Endothelial cell (in vitro differentiated cells): ENCODE measurements at places on chromosomes 3 and 15.

- no peak for DNase-seq
Observed at GRCh38 chr3:106119614-106120082, 250.8 kb upstream of the CBLB start.

- no peak for DNase-seq
Observed at GRCh38 chr15:46315434-46315833, 680.6 kb downstream of the SQOR start.

- DNase-seq: no peak
Observed at GRCh38 chr15:59366333-59367021, 6.2 kb downstream of the MYO1E start.

- DNase-seq: no peak
Observed at GRCh38 chr15:75661100-75661755, 13.5 kb downstream of the SNX33 start.

GRCh38 chr3:72144773-72145505 lies 360.0 kb upstream of the PROK2 start:
- peak; percentile 15 for DNase-seq

- DNase-seq: no peak
Observed at GRCh38 chr3:30625541-30626438, 19.4 kb downstream of the TGFBR2 start.

DNA sequence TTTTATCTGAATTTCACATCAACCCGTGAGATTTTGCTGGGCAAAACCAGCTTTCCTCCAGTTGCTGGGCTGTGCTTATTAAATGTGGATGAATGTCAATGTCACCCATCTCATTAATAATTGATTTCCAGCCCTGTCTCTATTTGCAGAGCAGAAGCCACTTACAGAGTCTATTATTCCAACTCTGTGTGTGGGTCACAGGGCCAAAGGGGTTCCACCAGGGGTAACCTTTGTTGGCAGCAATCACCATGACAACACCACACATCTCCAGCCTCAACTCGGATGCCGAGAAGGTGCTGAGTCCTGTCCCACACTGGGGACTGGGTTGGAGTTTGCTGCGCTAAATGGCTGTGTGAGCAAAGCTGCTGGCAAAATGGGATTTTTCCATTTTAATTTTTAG lies 51.1 kb upstream of the WNT5A start:
- DNase-seq: no peak

- no peak for DNase-seq
Observed at GRCh38 chr3:25088284-25088683, 339.8 kb upstream of the RARB start.

- no peak for DNase-seq
Observed at GRCh38 chr15:39053480-39053879, 488.9 kb upstream of the RASGRP1 start.

DNA sequence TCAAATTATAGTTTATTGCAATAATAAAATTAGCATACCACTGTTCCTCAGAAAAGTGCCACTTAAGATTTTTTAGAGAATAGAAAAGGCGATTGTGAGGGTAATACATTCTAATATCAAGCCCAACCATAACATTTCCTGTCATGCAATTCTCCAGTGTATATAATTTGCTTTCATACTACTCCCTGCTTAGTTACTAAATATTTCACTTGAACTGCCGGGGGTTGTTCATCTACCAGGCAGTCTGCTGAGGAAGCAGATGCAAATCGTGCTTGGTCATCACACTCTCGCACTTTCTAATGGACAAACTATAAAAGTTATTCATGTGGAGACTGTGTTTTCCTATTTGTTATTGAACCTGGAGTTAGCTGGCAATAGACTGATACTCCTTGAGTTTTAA lies 645.6 kb upstream of the CBLB start:
- no peak for DNase-seq

DNA sequence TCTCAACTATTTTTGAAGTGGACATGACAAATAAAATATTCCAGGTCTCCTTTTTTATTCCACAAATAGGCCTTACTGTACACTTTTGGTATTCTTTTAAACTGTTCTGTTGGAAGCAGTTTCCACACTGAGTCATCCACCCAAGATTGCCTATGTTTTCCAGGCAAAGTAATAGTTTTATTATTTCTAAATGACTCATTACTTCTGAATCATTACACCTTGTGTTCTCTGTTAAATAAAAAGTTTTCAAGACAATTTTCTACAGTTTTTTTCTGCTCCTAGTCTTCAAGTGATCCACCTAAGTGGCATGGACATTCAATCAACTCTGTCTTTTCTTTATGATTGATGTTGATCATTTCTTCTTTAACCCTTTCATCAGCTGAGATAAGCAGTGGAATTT lies 26.5 kb downstream of the PPP2R3A start:
- no peak for DNase-seq

- DNase-seq: no peak
Observed at GRCh38 chr3:196689941-196690660, 21.9 kb downstream of the CEP19 start.

- DNase-seq: no peak
Observed at GRCh38 chr3:28699283-28699682, 350.7 kb upstream of the AZI2 start.

DNA sequence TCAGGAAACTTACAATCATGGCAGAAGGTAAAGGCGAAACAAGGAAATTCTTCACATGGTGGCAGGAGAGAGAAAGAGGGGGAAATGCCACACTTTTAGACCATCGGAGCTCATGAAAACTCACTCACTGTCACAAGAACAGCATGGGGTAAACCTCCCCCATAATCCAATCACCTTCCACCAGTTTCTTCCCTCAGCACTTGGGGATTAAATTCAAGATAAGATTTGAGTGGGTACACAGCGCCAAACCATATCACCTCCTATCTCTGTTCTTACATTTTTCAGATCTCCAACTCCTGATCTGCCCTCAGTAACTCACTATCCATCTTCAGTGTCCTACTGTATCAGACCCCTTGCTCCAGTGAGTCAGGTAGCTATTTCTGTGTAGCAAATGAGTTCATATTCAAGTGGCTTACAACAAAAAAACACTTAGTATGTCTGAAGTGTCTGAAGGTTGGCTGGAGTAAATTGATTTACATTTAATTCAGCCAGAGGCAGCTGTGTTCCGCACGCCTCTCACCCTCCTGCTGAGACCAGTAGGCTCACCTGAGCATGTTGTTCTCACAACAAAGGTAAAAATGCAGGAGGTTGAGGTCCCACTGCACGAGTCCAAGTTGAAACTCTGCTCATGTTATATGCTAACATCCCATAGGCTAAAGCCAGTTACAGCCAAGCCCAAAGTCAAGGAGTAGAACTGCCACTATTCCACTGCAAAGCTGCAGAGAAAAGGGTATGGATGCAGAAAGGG lies 180.7 kb upstream of the LMCD1 start:
- no peak for DNase-seq

DNA sequence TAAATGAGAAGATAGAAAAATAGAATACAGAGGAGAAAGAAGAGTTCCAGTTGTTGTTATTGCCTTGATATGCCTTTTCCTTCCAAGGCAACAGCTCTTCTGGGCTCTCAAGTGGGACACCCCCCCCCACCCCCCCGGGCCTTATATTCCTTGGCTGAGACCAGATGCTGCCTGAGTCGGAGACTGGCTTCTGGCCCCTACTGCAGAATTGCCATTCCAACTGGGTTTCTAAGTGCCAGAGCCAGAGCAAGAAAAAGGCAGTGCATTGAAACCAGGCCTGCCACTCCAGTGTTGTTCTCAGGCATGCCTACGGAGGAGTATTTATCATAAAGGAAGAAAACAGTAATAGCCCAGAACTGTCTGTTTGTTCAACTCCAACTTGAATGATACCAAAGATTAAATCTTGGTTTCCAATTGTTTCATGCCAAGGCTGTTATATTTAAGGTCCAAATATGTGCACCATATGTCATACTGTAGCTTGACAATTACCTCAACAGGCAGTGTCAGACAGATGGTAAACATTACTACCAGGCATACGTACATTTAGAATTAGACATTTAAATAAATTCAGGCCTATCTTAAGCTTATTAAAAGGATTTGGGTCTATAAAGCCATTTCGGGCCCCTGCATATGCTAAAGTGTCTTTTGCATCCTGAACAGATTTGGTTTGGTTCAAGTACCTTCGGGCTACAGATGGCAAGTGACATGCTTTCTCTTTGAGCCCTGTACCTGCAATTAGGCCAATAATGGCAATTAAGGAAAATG lies 209.9 kb upstream of the SEMA6D start:
- DNase-seq: no peak

DNA sequence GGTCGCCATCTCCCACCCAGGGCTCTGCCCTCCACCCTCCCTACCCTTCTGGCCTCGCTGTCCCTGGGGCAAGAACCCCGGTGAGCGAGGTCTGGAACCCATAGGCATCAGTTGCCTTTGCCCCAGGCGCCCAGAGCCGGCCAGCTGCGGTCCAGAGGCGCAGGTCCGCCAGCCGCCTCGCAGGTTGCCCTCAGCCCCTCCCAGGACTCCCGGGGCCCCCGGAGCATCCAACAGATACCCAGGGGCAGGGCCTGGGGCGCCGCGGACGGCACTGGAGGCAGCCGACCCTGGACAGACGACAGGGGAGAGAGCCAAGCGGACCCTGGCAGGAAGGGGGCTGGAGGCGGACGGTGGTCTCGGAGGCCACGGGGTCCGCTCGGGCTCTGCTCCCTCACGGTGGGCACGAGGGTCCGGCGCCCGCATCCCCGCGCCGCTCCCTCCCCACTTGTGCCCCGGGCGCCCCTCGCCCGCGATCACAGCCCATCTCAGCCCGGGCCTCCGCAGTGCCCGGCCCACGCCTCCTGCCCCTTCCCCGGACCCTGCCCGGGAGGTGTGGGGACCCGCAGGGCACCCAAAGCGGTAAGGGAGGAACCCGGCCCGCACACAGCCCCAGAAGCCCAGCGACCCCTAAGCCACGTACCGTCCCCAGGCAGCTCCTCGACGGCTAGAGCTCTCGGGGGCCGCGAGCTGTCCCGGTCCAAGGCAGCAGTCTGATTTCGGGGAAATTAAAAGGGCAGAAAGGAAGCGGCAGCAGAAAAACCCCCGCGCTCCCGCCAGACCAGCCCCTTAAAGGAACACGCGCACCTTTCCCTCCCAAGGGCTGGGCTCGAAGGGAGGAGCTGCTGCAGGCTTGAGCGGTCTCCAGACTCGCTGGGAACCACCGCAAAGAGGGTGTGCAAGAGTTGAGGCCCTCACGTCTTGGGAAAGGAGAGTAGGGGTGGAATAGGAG lies at the start of gene HAPLN3:
Gene HAPLN3, minus strand, starts transcription at position 726 of the 949 bp plus-strand sequence. CDS start 8,246 bp downstream, outside the sequence.
- DNase-seq: peak; percentile 54

- DNase-seq: peak; percentile 36
Observed at GRCh38 chr15:60423537-60423936, 25.8 kb upstream of the ANXA2 start.

GRCh38 chr15:63941698-63942465 lies 104.4 kb downstream of the DAPK2 start:
- no peak for DNase-seq

- DNase-seq: no peak
Observed at GRCh38 chr3:151722856-151723255, 10.9 kb upstream of the AADACL2 start.

- no peak for DNase-seq
Observed at GRCh38 chr3:37162501-37163245, 11.7 kb downstream of the LRRFIP2 start.

DNA sequence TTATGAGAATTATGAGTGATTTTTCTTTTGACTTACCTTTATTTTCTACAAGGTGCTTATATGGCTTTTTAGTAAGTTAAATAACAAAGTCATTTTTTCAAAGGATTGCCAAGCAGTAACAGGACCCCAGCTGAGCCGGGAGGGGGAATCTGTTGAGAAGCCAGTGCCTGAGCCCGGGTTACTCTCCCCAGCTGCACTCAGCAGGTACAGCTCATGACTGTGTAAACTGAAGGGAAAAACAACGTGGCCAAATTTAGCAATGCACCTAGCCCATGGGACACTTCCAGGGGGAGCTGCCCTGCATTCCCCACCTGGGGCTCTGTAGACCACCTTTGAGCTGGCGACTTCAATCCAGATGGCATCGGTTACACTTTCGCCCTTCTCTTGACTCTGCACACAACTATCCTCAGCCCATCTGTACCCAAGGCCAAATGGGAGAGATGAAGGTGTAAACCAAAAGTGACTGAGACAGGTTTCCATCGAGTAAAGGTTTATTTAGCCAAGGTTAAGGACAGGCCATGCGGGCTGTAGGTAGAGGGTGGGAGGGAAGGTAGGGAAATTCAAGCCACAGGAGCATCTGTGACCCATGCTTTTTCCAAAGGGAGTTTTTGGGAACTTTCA lies 18.2 kb upstream of the HCN4 start:
- no peak for DNase-seq

- no peak for DNase-seq
Observed at GRCh38 chr15:74369084-74369745, 1.8 kb upstream of the CYP11A1 start.
